Stimulated activated CD8-positive, alpha-beta memory T cell treated with anti-CD3 and anti-CD28 coated beads, Interleukin-7, amount 100 ng/mL, for 4 hours (primary cell): ENCODE measurements at places on chromosomes 1 and 21.

DNA sequence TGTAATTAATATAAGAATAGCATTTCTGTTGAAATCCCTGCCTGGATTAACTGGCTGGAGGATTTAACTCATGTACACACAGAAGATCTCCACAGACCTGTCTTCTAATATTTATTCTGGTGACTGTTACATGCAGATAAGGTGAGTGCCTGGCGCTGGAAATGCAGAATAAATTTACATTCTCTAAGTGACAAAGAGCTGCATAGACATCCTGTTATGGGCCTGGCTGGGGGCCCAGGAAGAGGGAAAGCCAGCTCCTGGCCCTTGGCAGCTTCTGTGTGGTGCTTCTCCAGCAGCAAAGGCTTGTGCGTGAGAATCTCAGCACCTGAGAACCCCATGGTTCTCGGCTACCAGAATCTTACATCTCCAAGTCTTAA lies 446.6 kb downstream of the PTPRU start:
- no peak for DNase-seq

DNA sequence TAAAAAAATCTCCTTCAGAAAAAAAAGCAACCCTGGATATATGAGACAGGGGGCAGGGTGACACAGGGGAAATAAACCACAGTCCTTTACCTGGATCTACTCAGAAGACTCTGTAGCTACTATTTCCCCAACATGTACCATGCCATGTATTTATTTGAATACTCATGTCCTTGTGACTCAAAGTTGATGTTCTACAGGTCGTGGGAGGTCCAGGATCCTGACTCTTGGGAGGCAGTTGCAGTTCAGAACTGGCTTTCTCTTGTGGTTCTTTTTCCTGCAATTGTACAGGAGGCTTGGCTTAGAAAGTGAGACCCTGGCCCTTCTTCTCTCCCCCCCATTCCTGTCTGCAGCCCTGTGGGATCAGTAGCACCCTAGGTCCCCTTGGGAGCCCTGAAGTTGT lies 5.8 kb upstream of the IL24 start:
- DNase-seq: no peak

GRCh38 chr1:43678940-43679339 lies 28.4 kb upstream of the ST3GAL3 start:
- no peak for DNase-seq

DNA sequence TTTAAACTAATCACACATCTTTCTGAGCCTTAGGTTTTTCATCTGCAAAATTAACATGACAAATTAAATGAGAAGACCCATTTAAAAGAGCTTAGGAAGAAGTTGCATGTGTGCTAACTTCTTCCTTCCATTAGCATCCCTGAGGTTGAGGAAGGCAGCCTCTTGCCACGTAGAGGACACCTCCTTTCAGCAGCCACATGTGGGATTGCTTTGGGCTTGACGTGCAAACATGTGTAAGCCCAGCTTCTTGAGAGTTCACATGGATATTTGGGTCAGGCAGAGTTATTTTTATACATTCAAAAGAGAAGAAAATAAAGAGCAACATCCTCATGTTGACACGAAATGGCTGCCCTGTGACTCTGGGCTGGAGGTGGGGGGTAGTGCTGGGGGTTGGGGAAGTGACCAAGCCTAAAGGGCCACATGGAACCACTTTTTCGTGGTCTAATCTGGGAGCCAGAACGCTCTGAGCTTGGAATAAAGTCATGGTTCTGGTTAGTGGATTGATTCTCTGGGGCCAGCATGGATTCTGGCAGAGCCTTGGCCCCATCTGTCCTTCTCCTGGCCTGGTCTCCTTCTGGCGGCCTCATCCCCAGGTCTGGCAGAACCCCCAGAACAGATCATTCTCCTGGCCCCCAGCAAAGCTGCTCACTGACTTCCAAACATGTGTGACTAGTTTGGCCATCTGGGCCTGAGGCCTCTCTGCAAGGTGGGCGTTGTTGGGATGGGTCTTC lies 137.1 kb upstream of the USP24 start:
- DNase-seq: no peak
